Left lung (tissue), 14 donors: ENCODE measurements at places on chromosomes 11 and 22.

DNA sequence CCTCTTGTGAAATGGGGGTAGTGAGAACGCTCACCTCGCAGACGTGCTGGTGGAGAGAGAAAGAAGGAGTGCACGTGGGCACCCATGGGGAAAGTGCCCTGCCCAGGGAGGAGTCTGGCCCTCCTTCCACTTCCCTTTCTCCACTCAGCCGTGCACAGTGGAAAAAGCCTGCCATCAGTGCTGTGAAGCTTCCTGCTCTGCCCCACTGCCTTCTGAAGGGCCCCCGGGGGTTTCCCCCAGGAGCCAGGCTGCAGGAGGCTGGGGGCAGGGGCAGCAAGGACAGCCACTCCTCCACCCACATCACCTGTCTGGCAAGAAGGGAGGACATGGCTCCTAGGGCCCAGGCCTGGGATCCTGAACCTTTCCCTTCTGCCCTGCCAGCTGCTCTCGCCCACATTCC is 7.6 kb downstream of the TP53I11 start:
- peak; percentile 75 for DNase-seq

DNA sequence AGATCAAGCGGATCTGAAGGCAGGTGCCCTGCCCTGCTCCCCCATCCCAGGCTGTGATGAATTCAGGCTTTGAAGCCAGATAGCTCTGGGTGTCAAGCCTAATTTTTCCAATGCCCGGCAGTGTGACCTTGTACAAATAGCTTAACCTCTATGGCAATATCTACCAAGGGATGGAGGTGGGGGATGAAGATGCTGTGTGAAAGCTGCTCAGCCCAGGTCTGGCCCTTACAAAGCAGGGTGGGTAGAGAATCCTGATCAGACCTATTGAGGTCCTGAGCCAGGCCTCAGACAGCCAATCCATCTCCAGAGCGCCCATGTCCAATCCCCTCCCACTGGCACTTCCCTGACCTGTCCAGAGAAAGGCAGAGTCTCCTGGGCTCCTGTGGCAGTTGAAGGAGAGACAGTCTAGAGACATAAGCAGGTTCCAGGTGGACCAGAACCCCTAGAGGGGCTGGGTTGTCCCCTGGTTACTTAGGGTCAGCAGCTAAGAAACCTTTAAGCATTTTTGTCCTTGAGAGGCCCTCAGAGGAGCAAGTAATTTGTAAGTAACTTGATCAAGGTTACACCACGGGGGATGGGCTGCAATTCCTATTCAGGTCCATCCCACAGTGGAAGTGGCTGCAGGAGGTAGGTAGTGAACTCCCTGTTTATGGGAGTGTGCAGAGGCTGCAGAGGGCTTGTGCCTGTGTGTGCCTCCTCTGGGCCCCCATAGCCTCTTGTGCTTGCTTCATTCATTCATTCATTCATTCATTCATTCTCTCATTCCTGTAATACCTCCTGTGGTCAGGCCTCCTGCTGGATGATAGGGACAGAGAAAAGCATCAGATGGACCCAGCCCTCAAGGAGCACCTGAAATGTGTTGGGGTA is 10.4 kb downstream of the P2RY2 start:
- DNase-seq: no peak

- DNase-seq: no peak
Measured at GRCh38 chr11:103906291-103906867, 130.1 kb upstream of the DDI1 start.

GRCh38 chr11:118918128-118918685 is 7.5 kb downstream of the BCL9L start:
- peak; percentile 79 for DNase-seq

- no peak for DNase-seq
Measured at GRCh38 chr11:60791153-60791933, 6.2 kb downstream of the MS4A10 start.

- DNase-seq: no peak
Measured at GRCh38 chr11:111351374-111352055, 27.6 kb downstream of the POU2AF1 start.

- DNase-seq: no peak
Measured at GRCh38 chr22:50626850-50627641, 906 bp downstream of the ARSA start.

GRCh38 chr11:128784059-128784804 is 82.9 kb downstream of the KCNJ1 start:
- DNase-seq: no peak
